DMS79 (cell line): ENCODE measurements at places on chromosomes 12 and 14.

GRCh38 chr14:93430315-93431035 lies at the start of gene UNC79:
Gene UNC79 (plus strand): TSS chr14:93430939. CDS start chr14:93431030, 91 bp downstream.
- DNase-seq = peak; percentile 89

DNA sequence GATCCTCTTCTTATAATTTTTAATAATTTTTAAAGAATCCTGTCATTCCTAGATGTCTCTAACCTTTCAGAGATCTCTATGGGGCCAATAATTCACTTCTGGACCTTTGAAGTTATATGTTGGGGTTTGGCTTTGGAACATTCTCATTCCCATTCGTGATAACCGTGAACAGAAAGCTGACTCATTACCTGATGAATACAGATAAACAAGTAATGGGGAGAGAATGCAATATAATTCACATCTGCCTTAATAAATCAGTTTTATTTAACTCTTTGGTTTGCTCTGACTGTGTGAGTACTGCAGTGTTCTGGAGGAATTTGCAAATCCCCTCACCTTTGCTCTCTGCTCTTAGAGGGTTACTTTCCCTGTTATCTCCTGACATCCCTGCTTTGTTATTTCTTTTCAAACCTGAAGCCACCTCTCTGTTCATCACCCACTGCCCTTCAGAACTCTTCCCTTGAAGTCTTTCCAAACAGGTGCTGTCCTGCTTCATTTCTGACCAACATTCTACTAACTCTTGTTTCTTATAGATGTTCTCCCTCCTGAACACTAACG lies 79.6 kb upstream of the SLC38A2 start:
- no peak for DNase-seq

DNA sequence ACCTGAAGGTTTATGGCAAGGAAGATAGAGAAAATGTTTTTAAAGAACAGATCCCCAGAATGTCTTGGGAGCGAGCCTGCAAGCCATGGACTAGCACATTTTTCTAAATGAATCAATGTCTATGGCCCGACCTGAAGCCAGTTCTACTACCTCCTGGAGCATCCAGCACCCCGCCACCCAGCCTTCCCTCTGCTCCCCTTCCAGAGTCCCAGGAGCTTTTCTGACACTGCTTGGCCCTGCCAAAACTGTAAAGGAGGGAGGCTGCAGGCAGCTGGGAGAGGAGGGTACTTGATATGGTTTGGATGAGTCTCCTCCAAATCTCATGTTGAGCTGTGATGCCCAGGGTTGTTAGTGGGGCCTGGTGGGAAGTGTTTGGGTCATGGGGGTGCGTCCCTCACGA lies 95.5 kb upstream of the FZD10 start:
- no peak for DNase-seq

DNA sequence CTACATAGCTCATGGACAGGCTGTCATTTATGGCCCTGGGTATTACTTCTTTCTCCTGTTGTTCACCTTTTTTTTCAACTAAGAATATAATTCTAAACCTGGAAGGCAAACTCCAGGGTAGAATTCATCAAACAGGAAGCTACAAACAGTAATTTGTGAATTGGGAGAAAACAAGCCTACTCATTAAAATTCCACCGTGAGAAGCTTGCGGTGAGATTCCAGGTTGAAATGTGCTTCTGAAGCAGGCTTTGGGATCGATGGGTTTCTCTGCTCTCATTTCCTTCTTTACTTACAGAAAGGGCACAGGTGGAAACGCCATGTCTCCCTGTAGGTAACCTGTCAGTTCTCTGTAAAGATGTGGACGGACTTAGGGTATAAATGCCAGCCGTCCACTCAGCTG lies 257.5 kb downstream of the TMEM132C start:
- no peak for DNase-seq

- peak; percentile 58 for DNase-seq
These were observed 968 bp upstream of the ARID4A start for GRCh38 chr14:58297412-58297761.

GRCh38 chr12:99901181-99901580 lies 83.6 kb downstream of the ANKS1B start:
- no peak for DNase-seq
